Aorta (tissue), 5 donors: ENCODE measurements at places on chromosomes 12 and 14. TPM values are rescaled to one million over a fixed set of nuclear protein-coding genes. Genes with fewer than 3 reads are reported as not detected.
A peak's percentile ranks its signal among the peaks of the same experiment; 100 is the strongest.

- H3K36me3 ChIP-seq: no peaks in the 10 kb centered on the region
- DNase-seq: no peak
- H3K27ac ChIP-seq: peak overlapping the region; percentile 54
- H3K4me1 ChIP-seq: peaks cover 3% of the 10 kb centered on the region
- H3K4me3 ChIP-seq: no peak overlapping the region
Measured at GRCh38 chr14:54654605-54655004, 87.7 kb downstream of the SAMD4A start.

- H3K27ac ChIP-seq: no peak overlapping the region
- no peaks in the 10 kb centered on the region for H3K27me3 ChIP-seq
- no peaks in the 10 kb centered on the region for H3K4me1 ChIP-seq
- H3K36me3 ChIP-seq: no peaks in the 10 kb centered on the region
Measured at GRCh38 chr14:75204116-75204515, 27.7 kb upstream of the TMED10 start.

Gene TMEM63C
- 0.26 TPM for total RNA-seq

Gene SMOC1
- total RNA-seq: 2.9 TPM

DNA sequence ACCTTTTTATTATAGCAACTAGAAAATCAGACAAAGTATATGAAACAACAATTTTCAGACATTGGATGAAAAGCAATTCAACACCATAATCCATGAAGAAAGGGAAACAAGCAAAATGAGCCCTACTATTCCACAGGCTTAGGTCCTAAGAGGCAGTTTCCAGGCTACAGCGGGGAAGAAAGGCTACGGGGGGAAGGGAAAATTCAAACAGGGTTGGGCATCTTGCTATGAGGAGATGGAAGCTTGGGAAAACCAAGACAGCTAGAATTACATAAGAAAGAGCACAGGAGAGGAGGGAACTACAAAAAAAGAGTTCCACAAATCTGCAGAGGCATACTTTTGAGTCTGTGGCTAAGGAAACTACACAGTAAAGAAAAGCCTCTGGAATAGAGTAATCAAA, 356.0 kb upstream of the CLEC14A start:
- no peaks in the 10 kb centered on the region for H3K36me3 ChIP-seq
- no peak for DNase-seq
- H3K4me3 ChIP-seq: no peak overlapping the region
- no peaks in the 10 kb centered on the region for H3K4me1 ChIP-seq
- H3K27me3 ChIP-seq: no peaks in the 10 kb centered on the region

DNA sequence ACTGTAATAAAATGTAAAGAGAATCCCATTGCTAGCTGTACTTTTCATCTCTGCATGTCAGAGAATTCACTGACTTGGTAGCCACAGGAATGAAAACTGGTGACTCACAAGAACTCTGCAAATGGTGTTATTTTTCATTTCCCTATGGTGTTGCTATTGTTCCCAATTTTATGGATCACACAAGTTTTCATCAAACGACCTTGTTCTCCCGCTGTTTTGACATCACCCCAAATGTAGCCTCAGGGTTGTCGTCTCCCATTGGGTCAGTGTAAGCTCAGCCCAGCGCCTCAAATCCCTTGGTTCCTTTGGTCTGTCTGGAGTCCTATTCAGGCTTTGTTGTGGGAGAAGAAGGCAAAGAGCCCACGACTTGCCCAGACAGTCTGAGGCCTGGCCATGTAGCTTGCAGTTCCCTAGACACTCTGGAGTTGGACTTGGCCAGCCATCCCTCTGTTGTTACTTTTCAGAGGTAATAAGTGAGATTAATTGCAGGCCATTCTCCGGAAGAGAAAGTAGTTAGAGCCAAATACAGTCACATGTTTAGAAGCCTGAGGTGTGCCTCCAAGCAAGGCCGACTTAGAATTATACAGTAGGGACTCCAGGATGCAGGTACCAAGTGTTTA, 159.2 kb downstream of the TGFB3 start:
- H3K36me3 ChIP-seq: no peaks in the 10 kb centered on the region
- H3K27me3 ChIP-seq: no peaks in the 10 kb centered on the region
- DNase-seq: no peak
- peak overlapping the region; percentile 68 for H3K27ac ChIP-seq
- H3K4me3 ChIP-seq: no peak overlapping the region

Gene ZCRB1
- total RNA-seq: 44.4 TPM

Gene CLEC6A
- not detected for total RNA-seq

Gene WDHD1
- 2.0 TPM for total RNA-seq

- no peak overlapping the region for H3K27ac ChIP-seq
- no peaks in the 10 kb centered on the region for H3K27me3 ChIP-seq
- H3K36me3 ChIP-seq: no peaks in the 10 kb centered on the region
- no peaks in the 10 kb centered on the region for H3K4me1 ChIP-seq
Measured at GRCh38 chr14:95784137-95784536, 70.2 kb upstream of the TCL1A start.

Gene MGST1
- 79.3 TPM for total RNA-seq

Gene RHOJ
- total RNA-seq: 56.6 TPM

GRCh38 chr12:10221846-10222245, 9.2 kb downstream of the GABARAPL1 start:
- H3K27me3 ChIP-seq: no peaks in the 10 kb centered on the region
- H3K4me3 ChIP-seq: no peak overlapping the region
- H3K36me3 ChIP-seq: peaks cover 12% of the 10 kb centered on the region
- H3K4me1 ChIP-seq: no peaks in the 10 kb centered on the region
- DNase-seq: no peak
- no peak overlapping the region for H3K27ac ChIP-seq

DNA sequence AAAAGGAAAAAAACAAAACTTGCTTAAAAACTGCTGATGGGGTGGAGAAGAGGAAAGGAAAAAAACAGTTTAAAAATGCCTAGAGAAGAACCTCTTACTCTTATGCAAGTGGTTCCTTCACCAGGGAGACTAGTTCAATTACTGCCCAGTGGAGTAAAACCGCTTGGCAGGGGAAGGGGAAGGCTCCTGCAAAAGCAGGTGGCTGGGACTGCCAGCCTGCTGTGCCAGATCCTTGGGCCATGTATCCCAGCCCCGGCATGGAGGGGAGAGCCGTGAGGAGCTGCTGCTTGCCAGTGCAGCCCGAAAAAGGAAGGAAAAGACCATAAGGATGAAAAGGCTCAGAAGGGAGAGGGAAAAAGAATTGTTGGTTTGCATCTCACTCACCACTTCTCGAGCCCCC, 123.0 kb downstream of the FSCB start:
- DNase-seq: no peak
- no peaks in the 10 kb centered on the region for H3K4me1 ChIP-seq
- no peak overlapping the region for H3K27ac ChIP-seq
- H3K27me3 ChIP-seq: no peaks in the 10 kb centered on the region
